Stimulated activated CD8-positive, alpha-beta memory T cell treated with anti-CD3 and anti-CD28 coated beads, Interleukin-15, amount 100 ng/mL, for 4 hours (primary cell): ENCODE measurements at places on chromosomes 4 and X.

- DNase-seq, result no peak
Observed at GRCh38 chrX:65679071-65679540, 11.7 kb downstream of the MSN start.

DNA sequence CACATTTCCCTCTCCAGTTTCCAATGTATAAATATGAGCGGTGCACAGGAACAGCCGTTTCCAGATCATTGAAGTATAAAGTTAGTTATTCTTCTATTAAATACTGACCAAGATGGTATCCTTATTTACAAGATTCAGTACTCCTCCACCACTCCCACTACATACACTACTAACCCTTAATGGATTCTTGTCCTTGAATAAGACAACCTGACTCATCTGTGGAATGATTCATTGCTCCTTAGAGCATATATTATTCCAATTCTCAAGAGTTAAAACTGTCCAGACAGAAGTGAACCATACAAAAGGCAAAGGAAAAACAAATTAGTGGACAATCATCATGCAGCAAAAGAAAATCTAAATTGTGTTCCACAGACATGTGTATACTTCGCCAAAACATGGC is 373.3 kb downstream of the IDS start:
- DNase-seq, result no peak

- DNase-seq, result no peak
Observed at GRCh38 chr4:167595898-167596297, 361.6 kb upstream of the SPOCK3 start.

DNA sequence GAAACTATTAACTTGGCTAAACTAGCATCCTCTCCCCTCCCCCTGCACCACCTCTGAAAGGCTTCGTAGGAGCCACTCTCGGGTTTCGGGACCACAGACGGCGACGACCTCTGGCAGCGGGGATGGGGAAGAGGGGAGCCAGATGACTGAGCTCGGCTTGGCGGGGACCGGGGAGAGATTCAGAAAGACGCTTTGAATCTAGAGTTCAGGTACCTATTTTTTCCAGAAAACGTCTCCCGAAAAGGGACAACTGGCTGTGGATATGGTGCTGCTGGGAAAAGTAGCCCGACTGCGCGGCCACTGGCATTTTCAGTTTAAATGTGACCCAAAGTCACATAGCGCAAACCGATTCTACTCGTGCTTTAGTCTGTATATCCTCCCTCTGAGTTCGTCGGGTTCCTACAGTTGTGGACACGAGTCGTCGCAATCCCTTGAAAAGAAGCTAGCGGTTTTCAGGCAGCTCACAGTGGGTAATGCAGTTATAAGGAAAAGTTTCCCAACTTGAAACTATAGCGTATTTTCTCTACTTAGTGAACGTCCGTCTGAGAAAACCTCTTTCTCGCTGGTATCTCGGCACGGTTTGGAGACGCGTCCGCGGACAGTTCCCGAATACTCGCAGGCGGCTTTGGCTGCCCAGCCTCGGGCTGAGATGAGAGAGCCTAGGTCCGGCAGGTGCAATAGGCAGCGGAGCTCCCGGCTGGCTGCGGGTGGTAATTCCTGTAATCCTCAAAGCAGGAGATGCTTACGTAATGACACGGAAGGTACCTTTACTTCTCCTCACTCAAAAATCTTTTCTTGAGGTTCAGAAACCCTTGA is 1.3 kb downstream of the PARM1 start:
- no peak for DNase-seq

DNA sequence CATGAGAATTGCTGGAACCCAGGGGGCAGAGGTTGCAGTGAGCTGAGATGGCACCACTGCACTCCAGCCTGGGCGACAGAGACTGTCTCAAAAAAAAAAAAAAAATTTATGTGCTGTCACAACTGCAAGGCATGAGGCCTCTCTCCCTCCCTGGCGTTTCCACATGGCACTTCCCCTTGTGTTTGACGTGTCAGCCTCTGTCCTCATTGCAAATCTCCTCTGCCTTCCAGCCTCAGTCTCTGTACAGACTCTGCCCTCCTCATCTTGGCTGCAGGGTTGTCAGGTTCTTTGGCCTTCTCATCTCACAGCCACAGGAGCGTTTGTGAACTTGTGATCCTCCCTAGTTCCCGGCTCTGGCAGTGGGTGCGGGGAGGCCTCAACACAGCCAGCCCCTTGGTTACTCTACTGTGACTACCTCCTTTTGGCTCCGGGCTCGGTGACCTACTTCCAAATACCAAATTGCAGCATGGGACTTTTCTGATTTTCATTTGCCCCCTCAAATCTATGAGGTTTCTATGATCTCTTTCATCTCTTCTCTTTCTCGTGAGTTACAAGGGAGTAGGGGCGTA is 250.0 kb downstream of the CBR4 start:
- DNase-seq, result no peak

- DNase-seq, result no peak
Observed at GRCh38 chr4:27807207-27807606, 946.6 kb downstream of the STIM2 start.

GRCh38 chr4:167775375-167775774 is 317.0 kb upstream of the ANXA10 start:
- DNase-seq, result no peak

DNA sequence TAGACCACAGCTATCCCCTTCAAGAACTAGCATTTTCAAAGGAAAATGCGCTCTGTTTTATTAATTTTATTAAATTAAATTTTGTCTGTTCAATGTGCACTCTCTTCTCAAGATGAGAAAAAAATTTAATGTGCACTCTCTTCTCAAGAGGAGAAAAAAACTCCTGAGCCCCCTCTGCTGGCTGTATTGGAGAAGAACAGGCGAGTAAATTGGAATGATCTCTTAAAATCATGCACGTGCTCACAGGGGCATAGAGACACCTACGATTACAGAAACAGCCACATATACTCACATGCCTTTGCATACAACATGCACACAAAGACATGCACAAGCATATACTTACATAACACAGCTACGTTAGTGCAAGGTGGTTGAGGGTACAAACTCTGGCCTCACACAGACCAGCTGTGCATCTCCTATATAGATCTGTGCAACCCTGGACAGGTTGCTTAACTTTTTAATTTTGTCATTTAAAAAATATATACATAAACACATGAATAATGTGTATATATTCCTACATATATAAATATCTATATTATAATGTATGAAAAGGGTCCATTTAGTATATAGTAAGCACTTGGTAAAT is 176.2 kb upstream of the CXorf66 start:
- no peak for DNase-seq

DNA sequence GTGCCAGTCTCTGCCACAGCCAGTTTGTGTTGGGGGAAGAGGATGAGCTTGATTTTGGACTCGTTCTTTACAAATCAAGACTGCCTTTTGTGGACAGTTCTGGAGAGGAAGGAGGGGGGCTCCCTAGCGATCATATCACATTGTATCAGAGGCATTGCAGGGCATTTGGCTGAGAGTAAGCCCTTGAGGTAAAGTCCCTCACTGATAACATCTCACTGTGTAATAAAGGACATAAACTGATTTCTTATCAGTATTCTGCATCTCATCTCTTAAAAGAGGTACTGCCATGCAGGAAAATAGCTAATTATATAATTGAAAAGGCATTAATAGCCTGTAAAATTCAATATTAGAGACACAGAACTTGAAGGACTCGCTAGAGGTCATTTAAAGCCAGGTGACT is 6.1 kb upstream of the IGFBP7 start:
- no peak for DNase-seq
